ENCODE measurements at places on chromosomes 13 and 19.

GRCh38 chr19:48152551-48152950 lies 17.6 kb downstream of the LIG1 start:
- DNase-seq: peak; percentile 74

DNA sequence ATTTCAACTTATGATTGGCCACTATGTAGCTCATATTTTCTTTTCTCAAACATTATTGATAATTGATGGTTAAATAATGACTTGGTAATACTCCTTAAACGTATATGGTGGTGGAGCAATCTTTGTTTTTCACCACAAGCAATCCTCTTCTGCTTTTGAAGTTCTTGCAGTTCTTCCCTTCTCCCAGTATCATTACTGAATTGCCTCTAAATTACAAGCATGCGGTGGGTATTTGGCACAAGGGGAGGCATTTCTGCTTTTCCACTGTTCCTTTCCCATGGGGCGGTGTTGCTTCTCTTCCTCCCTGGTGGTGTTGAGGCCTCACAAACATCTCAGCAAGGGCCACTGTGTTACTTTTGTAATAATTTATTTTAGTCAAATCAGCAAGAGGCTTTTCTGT lies 234.4 kb upstream of the RXFP2 start:
- no peak for DNase-seq

DNA sequence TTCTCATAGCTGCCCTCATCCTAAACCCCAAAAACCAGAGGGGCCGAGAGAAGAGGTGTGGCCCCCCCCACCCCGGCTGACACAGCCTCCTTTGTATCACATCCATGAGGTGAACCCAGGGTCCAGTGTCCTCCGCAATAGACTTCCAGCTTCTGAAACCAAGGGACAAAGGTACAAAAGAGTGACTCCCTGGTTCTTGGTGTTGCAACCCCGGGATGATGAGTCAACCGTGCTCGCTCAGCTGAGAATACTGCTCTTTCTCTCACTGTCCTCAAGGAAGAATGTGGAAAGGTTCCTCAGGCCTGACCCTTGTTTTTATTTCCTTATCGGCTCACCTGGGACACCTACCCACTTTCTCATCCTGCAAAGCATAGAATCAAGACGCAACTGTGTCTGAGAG lies 5.5 kb downstream of the SLC15A1 start:
- no peak for DNase-seq

- DNase-seq: no peak
These were observed 1.6 kb downstream of the LMNB2 start for GRCh38 chr19:2454962-2455850.

- no peak for DNase-seq
These were observed 444.9 kb downstream of the PCDH20 start for GRCh38 chr13:60970736-60971135.

GRCh38 chr13:41603917-41604316 lies 146.6 kb downstream of the RGCC start:
- no peak for DNase-seq

All from activated naive CD4-positive, alpha-beta T cell treated with Interleukin-2 at 50 U/mL for 16 hours (primary cell).